ENCODE measurements at places on chromosomes 5 and 9.

- DNase-seq: no peak
These were observed 146.9 kb upstream of the DMRT1 start for GRCh38 chr9:694403-695154.

DNA sequence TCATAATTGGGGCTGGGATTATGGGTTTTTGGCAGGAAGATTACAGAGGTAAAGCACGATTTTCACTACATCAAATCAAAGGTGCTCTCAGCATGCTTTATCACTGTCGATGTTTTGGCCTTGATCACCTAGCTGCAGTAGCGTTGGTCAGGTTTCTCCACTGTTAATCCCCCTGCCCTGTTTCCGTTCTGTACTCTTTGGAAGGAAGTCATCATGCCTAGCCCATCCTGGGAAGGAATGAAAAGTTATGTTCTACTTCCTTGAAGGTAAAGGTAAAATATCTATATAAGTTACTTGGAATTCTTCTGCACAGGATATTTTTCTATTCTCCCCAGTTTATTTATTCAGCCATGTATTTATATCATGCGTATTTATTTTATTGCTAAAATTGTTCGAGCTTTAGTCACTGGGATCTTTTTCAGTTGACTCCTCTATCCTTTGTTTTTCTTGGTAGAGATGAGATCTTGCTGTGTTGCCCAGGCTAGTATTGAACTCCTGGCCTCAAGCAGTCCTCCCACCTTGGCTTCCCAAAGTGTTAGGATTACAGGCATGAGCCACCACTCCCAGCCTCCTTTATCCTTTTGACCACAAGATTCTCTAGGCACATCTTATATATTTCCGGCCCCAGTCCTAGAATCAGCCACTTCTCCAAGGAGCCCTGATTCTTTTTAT, 25.3 kb downstream of the FAF2 start:
- DNase-seq: no peak

DNA sequence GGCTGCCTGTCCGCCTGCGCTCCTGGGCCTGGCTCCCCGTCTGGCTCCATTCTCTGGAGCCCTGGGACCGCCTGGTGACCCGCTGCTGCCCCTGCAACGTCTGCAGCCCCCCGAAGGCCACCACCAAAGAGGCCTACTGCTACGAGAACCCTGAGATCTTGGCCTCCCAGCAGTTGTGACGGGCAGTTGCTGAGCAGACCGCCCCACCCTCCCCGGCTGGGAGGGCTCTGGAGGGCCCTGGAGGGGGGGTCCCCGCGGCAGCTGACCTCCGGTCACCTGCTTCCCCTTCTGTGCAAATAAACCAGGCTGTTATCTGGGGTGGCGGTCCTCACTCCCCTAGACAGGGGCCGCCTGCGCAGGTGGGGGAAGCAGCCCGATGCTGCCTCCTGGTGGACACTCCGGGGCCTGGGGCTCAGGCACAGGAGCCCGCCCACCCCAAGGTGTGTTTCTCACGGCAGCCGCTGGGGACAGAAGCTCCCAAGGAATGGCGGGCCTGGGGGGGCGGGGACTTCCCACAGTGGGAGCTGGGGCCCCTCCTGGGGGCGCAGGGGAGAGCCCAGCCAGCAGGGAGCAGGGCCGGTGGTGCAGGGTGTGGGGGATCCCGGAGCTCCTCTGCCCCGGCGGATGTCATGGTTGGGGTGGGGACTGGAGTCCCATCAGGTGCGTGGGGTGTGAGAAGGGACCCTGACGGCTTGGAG, 4.7 kb upstream of the TUBB4B start:
- DNase-seq: peak; percentile 94

- DNase-seq: no peak
These were observed 7.0 kb downstream of the ST6GALNAC4 start for GRCh38 chr9:127909839-127910273.

- no peak for DNase-seq
These were observed 220.4 kb upstream of the IRX4 start for GRCh38 chr5:2102819-2103776.

GRCh38 chr5:68499987-68500386, 284.4 kb downstream of the PIK3R1 start:
- no peak for DNase-seq

DNA sequence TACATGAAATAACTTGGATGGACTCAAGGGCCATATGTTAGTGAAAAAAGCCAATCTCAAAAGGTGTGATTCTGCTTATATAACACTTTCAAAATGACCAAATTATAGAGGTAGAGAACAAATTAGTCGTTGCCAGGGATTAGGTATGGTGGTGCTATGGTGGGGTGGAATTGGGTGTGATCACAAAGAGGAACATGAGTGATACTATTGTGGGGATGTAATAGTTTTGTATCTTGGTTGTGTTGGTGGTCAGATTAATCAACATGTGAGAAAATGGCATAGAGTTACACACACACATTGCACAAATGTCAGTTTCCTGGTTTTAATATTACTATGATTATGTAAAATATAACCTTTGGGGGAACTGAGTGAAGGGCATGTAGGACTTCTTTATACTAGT, 31.9 kb downstream of the CAMK4 start:
- no peak for DNase-seq

GRCh38 chr9:129933185-129934040, 98.2 kb downstream of the USP20 start:
- DNase-seq: no peak

DNA sequence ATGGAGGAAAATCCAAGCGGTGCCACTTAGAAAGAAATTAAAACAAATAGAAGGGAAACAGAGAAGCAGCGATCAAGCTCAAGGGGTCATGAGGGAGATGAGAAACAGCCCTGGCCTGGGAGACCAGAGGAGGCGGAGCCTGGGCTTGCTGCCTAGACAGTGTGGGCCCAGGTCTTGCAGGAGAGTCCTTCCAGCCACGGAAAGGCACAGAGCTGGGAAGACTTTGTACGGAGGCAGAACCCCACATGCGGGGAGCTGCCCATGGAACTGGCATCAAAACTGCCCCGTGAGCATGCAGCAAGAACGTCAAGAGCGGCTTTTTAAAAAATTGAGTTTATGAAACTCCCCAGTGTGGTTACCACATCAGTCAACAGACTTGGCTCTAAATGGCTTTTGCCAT, 119.4 kb downstream of the IRX1 start:
- no peak for DNase-seq

- DNase-seq: no peak
These were observed 4.8 kb downstream of the DNAH5 start for GRCh38 chr5:13939638-13940037.
